ENCODE measurements at places on chromosomes 2 and 18. TPM values are rescaled to one million over a fixed set of nuclear protein-coding genes. Genes with fewer than 3 reads are reported as not detected.
A peak's percentile ranks its signal among the peaks of the same experiment; 100 is the strongest.

- ATAC-seq, result no peak
Measured at GRCh38 chr18:24942144-24942543, 409.8 kb downstream of the ZNF521 start.

DNA sequence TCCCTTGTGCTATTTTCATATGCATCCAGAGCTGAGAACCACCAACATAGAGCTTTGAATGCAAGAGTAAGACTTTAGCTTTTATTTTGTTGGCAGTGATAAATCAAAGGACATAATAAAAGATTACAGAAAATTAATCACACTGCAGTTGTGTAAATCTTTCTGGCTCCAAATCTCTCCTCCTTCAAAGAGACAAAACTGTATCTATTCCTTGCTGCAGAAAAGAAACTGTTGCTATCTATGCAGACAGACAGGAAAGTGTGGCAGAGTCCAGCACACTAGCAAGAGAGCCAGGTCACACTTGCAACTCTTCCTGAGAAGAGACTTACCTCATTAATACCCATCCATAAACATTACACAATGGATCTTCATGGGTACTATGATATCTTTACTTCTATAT lies 57.5 kb downstream of the DTNB start:
- ATAC-seq, result no peak

Gene NEMP2
- total RNA-seq, result 2.3 TPM

GRCh38 chr2:7646661-7647060 lies 729.4 kb downstream of the RNF144A start:
- no peak for ATAC-seq

Gene ERBB4
- total RNA-seq, result 9.6 TPM

GRCh38 chr2:186716899-186717298 lies 23.0 kb downstream of the FAM171B start:
- no peak for ATAC-seq

DNA sequence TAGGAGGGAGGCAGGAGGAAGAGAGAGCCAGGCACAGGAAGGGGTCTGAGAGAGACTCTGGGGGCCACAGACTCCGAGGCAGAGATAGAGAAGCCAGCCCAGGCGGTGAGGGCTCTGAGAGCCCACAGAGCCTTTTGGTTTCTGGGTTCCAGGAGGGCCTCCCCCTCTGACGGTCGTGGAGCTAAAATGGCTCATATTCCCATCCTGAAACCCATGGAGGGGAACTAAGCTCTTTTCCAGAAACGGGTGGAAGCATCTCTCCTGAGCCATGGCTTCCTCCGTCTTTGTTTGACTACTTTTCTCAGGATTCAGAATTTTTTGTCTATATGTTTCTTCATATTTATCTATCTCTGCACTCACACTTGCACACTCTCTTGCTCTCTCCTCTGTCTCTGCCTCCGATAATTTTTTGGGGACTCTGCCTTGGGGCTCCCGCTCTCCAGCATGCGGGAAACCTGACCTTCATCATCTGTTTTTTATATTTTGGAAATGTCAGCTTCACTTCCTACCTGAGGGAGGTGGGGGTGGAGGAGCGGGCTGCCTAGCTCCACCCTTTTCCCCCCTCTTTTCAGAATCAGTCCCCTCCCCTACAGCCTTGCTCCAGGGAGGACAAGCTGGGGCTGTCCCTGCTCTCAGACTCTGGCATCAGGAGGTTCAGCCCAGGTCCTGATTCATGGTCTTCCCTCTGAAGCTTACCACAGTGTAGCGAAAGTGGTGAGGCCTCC lies 5.0 kb upstream of the PKDCC start:
- no peak for ATAC-seq

GRCh38 chr18:44536046-44536445 lies 144.6 kb upstream of the SETBP1 start:
- no peak for ATAC-seq

Gene TACR1
- 1.8 TPM for total RNA-seq

Gene NMUR1
- 0.07 TPM for total RNA-seq

GRCh38 chr18:2843146-2843545 lies 3.7 kb upstream of the EMILIN2 start:
- no peak for ATAC-seq

DNA sequence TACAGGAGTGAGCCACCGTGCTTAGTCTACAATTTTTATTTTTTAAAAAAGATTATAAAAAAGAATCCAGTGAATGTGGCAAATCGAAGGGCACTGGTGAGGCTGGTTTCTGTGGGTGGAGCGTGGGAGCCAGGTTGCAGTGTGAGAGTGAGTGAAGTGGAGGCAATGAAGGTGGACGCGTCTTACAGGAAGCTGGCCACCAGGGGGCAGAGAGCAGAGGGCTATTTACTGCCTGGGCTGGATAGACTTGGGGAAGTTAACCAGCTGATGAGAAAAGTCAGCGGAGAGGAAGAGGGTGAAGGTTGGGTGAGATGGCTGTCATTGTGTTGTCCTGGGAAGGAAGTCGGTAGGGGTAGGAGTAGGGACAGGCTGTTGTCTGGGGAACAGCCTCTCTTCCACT lies 6.8 kb downstream of the SCTR start:
- ATAC-seq, result peak; percentile 94
